ENCODE measurements at places on chromosomes 12 and 14. TPM values are rescaled to one million over a fixed set of nuclear protein-coding genes. Genes with fewer than 3 reads are reported as not detected.

The SALL2 gene
- total RNA-seq: 0.65 TPM

The CLEC9A gene
- total RNA-seq: not detected

The KRT6C gene
- not detected for total RNA-seq

The AKAP3 gene
- 2.5 TPM for total RNA-seq

The PMEL gene
- 1.1 TPM for total RNA-seq

The RPL10L gene
- not detected for total RNA-seq

The REP15 gene
- 3.6 TPM for total RNA-seq
